ENCODE measurements at places on chromosomes 4 and X.

DNA sequence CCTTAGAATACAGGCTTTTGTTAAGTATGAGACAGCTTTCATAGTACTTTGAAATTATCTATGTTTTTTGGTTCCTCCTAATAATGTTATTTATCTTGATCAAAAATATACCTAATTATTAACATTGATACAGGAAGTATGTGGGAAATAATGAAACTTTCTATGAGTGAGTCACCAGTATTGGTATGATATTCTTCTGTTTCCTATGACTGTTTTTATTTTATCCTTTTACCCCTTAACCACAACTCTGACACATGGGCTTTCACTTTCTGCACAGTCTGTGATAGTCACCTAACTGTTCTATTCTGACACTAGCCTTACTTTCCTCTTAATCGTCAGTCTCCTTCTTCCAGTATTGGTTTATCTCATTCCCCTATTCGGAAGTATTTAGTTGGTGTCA is 4.7 kb downstream of the THAP9 start:
- DNase-seq = no peak

DNA sequence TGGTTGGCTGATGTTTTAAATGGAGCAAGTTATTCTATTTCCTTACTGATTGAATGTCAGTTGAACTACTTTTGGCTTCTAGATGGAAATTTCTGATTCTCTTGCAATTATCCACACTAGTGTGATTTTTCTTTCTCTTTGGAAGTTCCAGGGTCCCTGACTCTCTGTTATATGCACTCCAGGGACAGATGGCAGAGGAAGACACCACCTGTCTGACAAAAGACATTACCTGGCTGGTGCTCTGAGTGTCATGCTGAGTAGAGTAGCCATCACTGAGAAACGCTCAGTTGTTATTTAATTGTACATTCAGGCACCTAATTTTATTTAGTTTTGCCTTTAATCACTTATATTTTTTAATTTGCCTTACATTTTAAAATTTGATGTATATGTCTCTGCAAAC is 105.4 kb upstream of the TLL1 start:
- no peak for DNase-seq

- DNase-seq = no peak
These were observed 65.3 kb upstream of the DHRSX start for GRCh38 chrX:2566055-2566454.

- no peak for DNase-seq
These were observed 112.3 kb downstream of the NYX start for GRCh38 chrX:41559235-41560052.

- no peak for DNase-seq
These were observed 595.8 kb downstream of the NLGN4X start for GRCh38 chrX:5632887-5633286.

Data from CD4-positive, alpha-beta T cell treated with Interferon gamma for 1 hour (primary cell).